ENCODE measurements at places on chromosomes 12 and 14.

GRCh38 chr12:103858953-103859601 is 18.0 kb upstream of the NT5DC3 start:
- no peak for DNase-seq

DNA sequence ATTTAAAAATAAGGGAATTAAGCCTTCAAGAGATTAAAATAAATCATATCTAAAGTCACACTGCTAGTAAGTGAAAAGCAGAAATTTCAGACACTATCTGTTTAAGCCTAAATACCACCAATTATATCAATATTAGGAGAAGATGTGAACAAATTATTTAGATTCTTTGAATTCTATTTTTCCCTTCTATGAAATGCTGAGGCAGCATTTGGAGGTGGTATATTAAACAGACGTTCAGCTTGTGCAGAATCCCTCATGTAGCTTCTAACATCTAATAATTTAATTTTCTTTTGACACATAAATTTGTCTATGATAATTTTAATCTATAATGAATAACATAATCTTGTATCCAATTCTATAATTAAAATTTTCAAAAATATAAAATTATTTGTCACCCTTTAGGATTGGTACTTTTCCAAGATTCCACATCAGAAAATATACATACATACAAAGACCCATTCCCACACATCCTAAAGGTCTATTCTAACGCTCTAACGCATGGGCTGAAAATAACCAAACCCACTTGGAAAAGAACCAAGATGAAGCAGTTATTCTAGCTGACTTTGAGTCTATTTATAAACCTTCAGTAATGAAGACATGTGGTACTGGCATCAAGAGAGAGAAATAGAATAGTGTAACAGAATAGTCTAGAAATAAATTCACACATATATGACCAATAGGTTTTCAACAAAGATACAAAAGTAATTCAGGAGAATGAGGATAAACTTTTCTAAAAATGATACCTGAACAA is 751.8 kb downstream of the GALC start:
- DNase-seq, result no peak

GRCh38 chr14:89707086-89707485 is 247.4 kb downstream of the EFCAB11 start:
- no peak for DNase-seq

DNA sequence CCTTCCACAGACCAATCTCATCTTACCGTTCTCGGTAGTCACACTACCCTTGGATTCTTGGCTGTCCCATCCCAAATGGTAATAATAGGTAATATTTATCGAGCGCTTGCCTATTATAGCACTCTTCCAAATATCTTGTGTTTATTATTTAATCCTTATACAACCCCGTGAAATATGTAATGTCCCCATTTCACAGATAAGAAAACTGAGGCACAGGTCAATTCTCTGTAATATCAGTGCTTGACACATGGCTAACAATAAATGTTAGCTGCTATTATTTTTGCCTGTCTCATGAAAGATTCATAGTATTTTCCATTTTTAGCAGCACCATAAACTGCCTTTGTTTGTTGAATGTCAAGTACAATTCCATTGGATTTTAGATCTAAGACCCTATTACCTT is 4.5 kb downstream of the TMX1 start:
- DNase-seq, result no peak

GRCh38 chr12:124792156-124792555 is 71.5 kb downstream of the SCARB1 start:
- no peak for DNase-seq

- DNase-seq, result no peak
Measured at GRCh38 chr14:102077382-102077709, 9.5 kb downstream of the HSP90AA1 start.

- no peak for DNase-seq
Measured at GRCh38 chr14:75322746-75323145, 44.1 kb downstream of the FOS start.

GRCh38 chr12:56628671-56629458 is 1.3 kb downstream of the BAZ2A start:
- DNase-seq, result peak; percentile 52

DNA sequence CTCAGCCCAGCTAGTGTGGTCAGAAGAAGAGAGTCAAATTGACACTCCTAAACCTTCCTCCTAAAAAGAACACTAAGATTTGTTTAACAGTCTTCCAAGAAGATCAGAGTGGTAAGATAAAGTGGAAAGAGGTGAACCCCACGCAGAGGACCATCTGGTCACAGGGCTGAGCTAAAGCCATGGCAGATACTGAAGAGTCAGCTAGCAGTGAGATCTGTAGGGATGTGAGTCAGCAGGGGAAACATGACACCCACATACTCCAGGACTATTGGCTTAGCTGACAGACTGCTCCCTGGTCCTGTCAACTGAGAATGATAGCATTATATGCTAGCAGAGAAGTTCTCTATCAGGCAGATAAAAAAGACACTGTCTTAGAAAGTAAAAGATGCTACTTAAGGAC is 269.4 kb upstream of the ALG10 start:
- DNase-seq, result no peak

DNA sequence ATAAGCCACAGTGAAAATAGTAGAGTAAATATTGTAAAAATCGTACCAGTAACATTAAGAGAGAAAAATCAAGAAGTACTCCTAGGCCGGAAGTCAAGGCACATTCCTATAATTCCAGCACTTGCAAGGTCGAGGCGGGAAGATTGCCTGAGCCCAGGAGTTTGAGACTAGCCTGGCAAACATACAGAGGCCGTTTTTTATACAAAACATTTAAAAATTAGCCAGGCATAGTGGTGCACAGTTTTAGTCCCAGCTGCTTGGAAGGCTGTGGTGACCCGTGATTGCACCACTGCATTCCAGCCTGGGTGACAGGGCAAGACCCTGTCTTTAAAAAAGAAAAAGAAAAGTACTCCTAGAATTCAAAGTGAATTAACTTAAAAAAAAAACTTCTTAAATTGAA is 341.8 kb downstream of the C12orf50 start:
- no peak for DNase-seq

DNA sequence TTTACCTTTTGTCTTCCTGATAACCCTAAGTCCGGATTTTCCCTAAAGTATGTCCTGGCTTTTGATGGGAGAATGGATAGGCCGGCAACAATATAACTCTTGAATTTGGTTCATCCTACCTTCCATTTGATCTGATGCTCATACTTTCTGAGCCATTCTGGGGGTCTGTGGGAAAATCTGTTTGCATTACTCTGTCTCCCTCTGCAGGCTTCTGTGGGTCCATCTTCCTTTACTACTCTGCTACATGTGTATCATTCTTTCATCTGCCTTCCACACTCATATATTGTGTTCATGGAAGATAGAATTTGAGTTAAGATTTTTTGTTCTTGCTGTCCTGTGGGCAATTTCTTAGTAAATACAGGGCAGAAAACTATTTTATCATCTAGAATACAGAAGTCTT is 101.5 kb downstream of the NAV3 start:
- no peak for DNase-seq

- DNase-seq, result no peak
Measured at GRCh38 chr14:75459099-75459741, 31.4 kb downstream of the JDP2 start.

DNA sequence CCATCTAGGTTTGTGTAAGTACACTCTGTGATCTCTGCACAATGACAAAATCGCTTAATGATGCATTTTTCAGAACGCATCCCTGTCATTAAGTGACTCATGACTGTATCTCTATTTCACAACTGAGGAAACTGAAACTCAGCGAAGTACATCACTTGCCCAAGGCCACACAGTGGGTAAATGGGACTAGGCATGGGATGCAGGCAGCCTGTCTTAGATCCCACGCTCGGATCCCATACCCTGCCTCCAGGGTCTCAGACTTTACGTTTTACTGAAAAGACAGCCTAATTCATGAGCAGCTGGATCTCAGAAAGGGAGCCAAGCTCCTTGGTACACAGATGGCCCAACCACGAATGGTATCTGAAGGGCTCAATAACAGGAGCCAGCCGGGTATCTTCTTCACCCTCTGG is 2.4 kb upstream of the MLEC start:
- DNase-seq, result no peak

GRCh38 chr12:34392741-34393085 is 370.4 kb downstream of the ALG10 start:
- no peak for DNase-seq

DNA sequence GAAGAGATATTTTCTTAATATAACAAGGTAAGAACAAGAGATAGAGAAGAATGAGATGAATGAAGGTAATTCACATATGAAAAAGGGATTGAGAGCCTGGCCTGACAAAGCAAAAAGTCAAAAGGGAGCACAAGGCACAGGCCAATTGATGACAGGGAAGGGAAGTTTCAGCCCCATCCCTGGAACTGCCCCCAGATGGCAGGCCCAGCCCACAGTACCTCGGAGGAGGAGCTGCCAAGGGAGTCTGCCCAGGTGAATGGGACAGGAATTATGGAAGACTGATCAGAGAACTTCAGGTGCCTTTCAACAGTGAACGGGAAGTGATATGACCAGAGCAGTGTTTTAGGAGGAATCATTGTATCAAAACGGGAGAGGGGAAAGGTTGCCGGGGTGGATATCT is 15.7 kb downstream of the SNRPF start:
- DNase-seq, result no peak

DNA sequence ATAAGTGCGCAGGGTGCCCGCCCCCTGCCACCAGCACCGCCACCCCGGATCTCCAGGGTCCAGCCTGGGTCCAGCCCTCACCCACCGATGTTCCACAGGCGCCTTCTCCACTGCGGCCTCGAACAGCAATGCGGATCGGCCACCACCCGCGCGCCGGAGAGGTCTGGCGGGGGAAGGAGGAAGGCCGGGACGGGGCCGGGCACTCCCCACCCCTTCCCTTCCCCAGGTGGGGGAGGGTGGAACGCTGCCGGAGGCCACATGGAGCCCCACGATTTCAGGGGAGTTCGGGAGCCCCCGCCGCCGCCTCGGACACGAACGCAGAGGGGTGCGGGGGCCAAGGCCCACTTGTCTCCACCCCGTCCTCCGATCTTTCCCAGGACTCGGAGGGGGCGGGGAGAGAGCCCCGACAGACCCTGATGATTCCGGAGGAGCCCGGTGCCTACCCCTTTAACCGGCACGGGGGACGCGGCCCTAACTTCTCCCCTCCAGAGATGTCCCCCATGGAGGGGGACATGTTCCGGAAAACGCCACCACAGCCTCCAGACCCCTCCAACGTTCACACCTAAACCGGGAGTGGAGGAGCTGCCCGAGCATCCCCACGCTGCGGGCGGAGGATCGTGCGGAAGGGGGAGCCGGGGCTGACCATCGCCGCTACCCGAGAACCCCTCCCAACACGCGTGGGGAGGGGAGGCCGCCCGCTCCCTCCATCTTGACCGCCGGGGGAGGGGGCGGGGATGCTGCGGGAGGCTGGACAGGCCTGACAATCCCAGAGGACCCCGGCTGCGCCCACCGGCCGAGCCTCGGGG is 1.1 kb downstream of the ATXN2 start:
- no peak for DNase-seq

DNA sequence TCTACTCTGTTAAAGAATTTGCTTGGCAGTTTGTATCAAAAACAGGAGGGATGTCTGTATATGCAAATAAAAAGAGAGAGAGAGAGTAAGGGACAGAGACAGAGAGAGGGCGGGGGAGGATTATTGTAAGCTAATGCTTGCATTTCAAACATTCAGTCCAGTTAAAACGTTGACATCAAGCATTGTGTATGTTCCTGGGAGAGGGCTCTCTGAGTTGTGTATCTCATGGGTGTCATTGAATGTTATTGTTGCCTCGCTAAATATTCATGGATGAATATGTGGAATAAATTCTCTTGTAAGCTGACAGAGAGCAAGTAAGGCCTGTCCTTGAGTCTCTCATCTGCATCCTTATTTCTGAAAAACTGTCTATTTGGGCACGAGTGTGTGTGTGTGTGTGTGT is 78.8 kb upstream of the VRK1 start:
- DNase-seq, result no peak

GRCh38 chr12:18160901-18161300 is 70.9 kb upstream of the RERGL start:
- no peak for DNase-seq

GRCh38 chr12:84508851-84509260 is 403.7 kb downstream of the SLC6A15 start:
- DNase-seq, result no peak

DNA sequence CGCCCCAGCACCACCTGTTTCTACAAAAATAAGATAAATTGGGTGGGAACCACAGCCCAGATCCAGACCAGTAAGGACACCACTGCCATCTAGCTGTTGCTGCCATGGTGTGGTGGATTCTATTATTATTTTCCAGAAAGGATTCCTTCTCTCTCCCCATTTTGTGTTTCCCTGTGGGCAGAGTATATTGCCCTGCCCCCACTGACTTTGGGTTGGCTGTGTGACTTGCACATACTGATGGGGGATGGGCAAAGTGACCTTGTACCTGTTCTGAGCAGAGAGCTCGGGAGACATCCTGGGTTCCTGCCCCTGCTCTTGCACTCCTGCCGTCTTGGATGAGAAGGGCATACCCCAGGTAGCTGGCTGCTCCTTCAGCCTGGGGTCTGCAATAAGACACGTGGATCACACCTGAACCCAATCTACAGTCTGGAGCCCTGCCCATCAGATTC is 24.3 kb downstream of the MOAP1 start:
- DNase-seq, result no peak

- no peak for DNase-seq
Measured at GRCh38 chr12:67082221-67082620, 186.9 kb upstream of the CAND1 start.

GRCh38 chr12:129366656-129367055 is 513.4 kb downstream of the GLT1D1 start:
- DNase-seq, result no peak

DNA sequence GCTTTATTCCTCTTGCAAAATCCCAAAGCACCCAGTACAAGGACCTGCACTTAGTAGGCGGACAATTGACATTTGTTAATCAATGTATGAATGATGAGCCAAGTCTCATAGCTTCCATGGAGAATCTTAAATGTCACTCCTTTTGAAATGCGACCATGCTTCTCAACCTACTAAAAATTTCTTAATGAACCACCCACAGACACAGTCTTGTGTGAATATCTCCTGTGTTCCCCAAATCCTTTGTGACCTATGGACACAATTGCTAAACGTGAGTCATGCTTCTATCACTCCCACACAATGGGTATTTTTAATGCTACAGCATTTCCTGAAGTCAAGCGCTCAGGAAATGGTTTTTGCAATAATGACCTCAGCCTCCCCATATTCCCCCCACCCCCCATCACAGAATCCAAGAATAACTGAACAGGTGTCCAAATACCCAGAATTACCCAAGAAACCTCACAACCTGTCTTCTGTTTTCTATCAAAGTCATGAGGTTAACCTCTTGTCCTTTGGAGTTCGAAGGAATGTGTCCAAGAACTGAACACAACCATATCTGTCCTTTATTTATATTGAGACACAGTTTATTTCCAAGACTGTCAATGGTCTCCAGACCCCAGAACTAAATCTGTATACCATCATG is 163.6 kb upstream of the PLEKHG7 start:
- DNase-seq, result peak; percentile 55

- no peak for DNase-seq
Measured at GRCh38 chr14:52179141-52179790, 88.2 kb upstream of the PTGDR start.
